ENCODE measurements at places on chromosomes 4 and X.

- no peak for DNase-seq
Measured at GRCh38 chrX:85017721-85018120, 14.0 kb downstream of the APOOL start.

GRCh38 chr4:110854021-110854678 lies 231.3 kb upstream of the PITX2 start:
- DNase-seq, result no peak

- no peak for DNase-seq
Measured at GRCh38 chrX:57172544-57172943, 35.3 kb upstream of the SPIN2A start.

GRCh38 chr4:153589703-153590595 lies 94.1 kb upstream of the TLR2 start:
- DNase-seq, result no peak

GRCh38 chrX:37075892-37076595 lies 67.9 kb downstream of the FAM47C start:
- DNase-seq, result no peak

DNA sequence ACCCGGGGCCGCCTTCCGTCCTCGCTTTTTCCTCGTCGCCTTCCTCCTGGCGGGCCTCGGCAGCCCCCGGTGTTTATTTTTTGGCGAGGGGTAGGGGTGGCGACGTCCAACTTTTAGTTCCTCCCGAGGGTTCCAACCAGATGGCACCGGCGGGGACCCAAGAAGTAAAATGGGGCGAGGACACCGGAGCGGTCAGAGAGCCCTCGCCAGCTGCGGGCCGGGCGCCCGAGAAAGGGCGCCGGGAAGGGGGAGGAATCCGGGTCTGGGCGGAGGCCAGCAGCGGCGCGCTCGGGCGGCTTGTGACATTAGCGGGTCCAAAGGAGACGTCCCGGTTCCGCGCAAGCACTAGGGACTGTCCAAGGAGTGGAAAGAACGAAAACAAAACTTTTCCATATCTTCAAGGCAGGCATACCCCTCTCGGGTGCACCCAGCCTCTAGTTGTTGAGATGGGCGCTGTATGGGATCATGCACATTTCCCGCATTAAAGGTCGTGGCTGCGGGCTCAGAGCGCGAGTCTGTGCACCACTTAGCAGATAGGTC lies 691 bp upstream of the USP46 start:
- no peak for DNase-seq

DNA sequence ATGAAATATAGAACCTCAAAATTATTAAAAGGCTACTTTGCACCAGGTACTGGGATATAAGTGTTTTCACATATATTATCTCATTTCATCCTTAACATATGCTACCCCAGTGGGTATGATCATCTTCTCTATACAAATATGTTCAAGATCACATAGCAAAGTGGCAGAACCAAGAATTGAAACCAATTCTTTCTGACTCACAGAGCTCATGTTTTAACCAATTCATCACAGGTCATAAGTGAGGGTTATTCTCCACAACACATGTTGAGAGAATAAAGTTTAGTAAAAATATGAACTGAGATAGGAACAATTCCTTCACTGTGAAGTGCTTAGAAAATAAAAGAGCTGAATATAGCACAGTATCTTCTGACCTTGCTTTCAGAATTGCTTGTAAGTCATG lies 442.9 kb upstream of the RASGEF1B start:
- DNase-seq, result no peak

DNA sequence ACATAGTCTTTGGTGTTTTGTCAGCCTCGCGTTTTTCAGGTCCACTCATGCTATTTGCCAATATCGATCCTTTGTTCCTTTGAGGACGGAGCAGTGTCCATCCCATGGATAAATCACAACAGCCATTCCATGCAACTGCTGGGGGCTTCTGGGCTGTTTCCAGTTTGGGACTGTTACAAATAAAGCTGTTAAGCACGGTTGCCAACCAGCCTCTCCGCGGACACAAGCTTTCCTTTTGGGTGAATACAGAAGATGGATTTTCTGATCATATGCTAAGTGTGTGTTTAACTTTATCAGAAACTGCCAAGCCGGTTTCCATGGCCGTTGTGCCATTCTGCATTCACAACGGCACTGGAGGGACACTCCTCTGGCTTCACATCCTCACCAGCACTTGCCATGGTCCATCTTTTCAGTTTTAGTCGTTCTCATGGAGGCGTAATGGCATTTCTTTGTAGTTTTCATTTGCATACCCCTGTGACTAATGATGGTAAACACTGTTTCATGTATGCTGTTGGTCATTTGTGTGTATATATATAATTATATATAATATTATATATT lies 67.8 kb downstream of the ABLIM2 start:
- no peak for DNase-seq

- DNase-seq, result no peak
Measured at GRCh38 chrX:107687445-107687844, 59.1 kb downstream of the PRPS1 start.

GRCh38 chr4:53614591-53614990 lies 23.3 kb upstream of the LNX1 start:
- DNase-seq, result no peak

DNA sequence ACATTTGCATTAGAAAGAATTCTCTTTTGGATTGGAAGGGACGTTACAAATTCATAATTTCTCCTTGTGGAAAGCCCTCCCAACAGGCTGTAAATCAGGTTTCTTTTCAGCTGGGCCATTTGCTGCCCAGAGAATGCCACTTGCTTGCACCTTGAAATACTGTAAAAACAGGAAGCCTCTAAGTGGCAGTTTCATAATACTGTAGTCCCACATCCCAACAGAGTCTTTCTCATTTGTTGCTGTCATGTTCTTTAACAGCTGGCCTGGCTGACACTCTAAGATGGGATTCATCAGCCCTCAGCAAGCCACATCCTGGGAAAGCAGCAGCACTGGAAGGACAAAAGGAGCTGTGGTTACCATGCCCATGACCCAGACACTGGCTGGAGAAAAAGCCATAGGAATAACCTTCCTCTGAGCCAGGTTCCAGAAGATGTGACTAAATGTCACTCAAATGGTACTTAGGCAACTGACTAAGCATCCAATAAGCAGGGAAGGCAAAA lies 221.9 kb upstream of the MBNL3 start:
- DNase-seq, result no peak

DNA sequence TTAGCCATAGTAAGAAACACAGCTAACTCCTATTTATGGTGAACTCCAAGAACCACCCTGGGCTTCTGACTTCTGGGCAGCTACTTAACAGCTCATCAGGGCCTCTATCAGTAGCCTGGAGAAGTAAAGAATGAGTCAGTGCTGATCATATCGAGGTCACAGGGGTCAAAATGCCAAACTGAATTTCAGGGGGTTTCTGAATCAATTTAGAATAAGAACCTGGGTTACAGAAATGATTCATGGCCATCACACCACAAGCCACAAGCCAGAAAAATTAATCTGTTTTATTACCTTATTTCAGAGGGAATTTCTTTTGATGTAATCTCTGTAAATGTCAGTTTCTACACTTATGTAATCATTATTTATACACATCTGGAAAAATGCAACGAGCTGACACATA lies 64.4 kb downstream of the CHST7 start:
- DNase-seq, result no peak

DNA sequence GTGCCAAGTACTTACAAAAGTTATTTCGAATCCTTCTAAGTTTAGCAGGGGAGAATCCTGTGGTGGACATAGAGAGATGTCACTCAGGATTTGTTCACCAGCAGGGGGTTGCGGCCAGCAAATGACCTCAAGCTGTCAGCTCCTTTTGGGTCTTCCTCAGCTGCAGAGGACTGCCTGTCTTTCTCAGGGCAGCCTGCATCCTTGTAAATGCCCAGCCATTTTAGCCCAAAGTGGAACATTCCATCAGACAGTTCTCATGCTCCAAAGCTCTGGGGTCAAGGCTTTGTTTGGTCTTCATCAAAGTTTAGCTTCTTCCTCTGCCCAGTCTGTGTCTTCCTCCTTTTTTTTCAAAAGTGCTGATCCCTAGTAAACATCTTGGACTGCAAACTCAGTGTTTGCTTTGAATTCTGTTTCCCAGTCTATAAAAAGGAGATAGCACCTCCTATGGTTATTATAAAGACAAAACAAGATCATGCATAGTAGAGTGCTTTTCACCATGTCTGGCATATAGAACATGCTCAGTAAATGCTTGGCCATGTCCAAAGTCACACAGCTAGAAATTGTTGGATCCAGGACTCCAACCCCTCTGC lies 156.4 kb upstream of the GATB start:
- no peak for DNase-seq

DNA sequence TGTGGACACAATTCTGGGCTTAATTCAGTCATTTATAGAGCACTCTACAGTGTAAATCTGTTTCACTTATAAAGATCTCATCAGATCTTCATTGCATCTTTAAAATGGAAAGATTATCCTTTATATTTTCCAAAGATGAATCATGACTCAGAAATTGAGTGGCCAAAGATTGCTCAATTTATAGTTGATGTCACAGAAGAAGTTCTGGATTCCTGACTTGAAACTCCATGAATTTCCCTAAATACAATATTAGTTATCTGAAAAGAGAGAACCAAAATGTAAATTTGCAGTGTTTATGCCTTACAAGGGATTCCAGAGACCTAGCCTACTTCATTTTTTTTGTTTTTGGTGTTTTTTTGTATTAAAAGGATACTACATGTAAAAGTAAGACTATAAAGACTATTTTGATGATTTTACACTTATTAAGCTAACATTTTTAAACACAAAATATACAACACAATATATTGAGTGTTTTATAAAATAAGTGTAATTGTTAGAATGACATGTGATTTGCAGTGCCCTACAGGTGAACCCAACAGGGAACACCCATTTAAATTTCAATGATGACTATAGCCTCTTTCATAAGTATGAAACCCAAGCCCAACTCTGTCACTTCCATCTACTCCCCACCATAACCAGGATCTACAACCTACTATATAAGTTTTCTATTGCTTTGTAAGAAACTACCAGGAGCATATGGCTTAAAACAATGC lies 183.5 kb downstream of the PCDH7 start:
- DNase-seq, result no peak

DNA sequence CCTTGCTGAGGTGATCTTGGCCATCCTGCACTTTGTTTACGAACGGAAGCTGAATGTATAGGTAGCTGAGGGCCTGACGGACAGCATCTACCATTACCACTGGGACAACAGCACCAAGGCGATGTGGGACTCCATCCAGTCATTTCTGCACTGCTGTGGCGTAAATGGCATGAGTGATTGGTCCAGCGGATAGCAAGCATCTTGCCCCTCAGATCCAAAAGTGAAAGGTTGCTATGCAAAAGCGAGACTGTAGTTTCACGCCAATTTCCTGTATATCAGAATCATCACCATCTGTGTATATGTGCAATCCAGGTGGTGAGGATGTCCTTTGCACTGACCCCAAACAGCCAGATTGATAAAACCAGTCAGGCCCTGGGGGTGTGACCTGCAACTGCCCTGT lies 4.2 kb upstream of the PYURF start:
- no peak for DNase-seq

DNA sequence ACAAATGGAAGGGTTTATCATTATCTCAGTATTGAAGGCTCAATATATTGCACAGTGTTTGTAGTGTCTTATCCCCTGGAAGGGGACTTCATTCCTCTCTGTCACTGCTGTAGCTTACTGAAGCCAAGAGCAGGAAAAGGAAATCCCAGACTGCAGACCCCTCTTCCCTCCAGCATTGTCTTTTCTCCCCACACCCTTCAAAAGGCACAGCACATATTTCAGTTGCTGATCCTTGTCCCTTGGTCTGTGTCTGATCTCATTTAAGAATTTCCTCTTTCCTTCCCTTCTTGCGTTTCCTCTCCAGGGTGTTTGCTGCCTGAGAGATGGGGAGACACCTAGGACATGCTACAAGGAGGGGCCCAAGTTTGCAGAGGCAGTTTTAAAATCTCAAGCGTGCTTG lies 40.1 kb downstream of the STIM2 start:
- no peak for DNase-seq

GRCh38 chr4:46945062-46945461 lies 36.0 kb upstream of the COX7B2 start:
- DNase-seq, result no peak

DNA sequence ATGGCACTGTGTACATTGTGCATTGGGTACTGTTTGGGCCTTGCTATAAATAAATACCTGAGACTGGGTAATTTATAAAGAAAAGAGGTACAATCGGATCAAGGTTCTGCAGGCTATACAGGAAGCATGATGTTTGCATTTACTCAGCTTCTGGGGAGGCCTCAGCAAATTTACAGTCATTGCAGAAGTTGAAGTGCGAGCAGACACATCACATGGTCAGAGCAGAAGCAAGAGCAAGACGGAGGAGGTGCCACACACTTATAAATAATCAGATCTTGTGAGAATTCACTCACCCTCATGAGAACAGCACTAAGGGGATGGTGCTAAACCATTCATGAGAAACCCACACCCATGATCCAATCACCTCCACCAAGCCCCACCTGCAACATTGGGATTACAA lies 505.0 kb downstream of the ARAP2 start:
- DNase-seq, result no peak

- no peak for DNase-seq
Measured at GRCh38 chr4:130534651-130535050, 1438.7 kb downstream of the C4orf33 start.

DNA sequence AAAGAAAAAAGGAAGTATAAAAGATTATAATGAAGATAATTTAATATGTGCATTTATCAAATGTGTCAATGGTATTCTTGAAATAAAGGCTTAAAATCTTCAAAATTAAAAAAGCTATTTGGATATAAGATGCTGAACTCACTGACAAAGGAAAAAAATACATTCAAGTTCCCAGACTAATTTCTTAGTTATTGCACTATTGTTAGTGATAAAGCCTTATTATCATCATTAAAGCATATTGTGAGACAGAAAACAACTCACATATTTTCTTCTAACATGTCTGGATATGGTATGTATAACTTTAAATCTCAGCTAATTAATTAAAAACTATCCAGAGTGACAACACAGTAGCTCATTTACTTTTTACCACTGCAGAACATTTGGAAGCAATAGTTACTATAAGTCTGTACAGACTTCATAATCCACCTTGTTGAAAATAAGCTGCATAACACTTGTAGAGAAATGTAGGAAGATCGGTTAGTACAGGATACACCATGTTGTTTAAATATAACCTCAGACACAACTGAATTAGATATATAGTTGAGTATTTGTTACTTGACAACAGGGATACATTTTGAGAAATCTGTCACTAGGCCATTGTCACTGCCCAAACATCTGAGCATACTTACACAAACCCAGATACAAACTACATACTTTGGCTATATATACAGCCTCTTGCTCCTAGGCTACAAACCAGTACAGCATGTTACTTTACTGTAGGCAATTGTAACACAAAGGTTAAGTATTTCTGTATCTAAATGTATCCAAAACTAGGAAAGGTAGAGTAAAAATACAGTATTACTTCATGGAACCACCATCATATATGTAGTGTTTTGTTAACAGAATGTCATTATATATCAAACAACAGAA lies 12.8 kb upstream of the FAM200B start:
- no peak for DNase-seq

Data from activated T-cell treated with anti-CD3 and anti-CD28 coated beads for 4 hours (primary cell).